GF-D8 (cell line): ENCODE measurements at places on chromosomes 3 and 15.

- no peak for DNase-seq
Observed at GRCh38 chr3:13525827-13526625, 22.9 kb upstream of the FBLN2 start.

- DNase-seq: no peak
Observed at GRCh38 chr3:195886181-195887141, 21.9 kb downstream of the TNK2 start.

DNA sequence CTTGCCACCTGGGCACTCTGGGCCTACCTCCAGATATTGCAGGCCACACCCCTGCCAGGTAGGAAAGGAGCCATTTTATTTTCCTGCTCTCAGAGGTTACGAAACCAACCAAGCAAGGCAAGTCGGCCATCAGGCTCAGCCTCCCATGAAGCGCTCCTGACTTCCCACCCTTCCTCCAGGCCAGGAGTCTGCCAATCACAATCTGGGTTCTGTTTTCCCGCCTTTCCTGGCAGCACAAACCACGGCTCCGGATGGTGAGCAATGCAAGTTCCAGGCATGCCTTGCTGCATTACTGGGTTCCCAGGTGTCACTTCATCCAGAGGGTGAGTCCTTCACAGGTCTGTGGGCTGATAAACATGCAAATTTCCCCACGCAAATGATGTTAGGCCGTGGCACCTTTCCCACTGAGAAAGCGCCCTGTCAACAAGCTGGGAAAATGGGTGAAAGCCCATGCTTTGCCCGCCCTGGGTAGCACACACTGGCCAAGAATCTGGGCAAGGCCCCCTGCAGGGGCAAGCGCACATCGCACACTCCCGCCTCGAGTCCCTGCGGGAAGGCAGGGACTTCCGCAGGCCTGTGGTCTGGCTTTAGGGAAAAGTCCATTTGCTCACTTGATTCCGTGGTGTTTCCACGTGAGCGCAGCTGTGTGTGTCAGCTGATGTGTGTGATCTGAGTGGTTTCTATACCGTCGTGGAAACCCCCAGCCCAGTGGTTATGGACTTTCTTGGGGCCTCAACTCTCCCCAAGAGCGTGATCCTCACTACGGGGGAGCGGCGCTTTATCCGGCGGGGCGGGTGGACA, 61.6 kb upstream of the RYK start:
- DNase-seq: no peak

- DNase-seq: no peak
Observed at GRCh38 chr3:64530434-64531049, 157.3 kb downstream of the ADAMTS9 start.

DNA sequence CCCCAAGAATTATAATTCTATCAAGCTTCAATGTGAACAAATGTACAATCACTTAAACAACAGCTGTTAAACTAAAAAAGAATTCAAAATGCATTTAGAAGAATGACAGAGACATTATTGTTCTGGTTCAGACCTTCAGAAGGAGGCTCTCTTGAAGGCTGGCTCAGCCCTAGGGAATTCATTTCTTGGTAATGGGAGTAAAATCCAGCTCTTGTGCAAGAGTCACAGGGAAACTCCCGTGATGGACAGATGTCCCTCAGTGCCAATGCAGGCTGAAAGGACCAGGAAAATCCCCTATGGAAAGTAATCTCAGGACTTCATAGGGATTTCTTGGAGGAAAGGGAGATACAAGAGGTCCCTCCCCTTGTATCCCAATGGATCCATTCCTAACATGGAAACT, 149.9 kb upstream of the STT3B start:
- DNase-seq: no peak

DNA sequence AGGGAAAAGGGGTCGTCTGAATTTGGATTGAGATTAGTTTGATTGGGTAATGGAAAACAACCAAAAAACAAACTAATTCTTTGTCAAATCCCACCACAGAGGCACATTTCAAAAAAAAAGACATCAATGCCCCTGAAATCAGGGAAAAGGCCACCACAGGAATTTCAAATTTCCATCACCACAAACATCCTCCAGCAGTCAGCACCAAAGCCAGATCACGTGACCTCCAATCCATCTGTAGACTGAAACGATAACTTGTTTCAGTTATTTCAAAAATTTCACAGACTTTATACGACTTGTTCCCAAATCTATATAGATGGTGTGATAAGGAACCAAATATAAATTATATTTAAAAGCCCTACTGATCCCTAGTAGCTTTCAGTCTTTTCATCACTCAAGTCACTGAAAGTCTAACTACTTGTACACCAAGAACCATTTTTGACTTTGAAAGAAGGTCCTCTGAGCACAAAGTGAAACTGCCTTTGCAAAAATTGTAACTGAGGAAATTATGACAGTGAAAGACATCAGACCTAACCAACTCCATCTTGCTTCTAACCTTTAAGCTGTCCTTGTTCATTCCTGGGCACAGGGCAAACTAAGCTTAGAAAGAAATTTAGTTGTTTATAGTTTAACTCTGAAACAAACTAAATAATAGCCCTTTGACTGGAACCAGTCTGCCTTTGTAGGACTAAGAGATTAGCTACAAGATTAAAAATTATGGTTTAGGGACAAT, 48.1 kb upstream of the PLCL2 start:
- no peak for DNase-seq

- no peak for DNase-seq
Observed at GRCh38 chr3:132378048-132378762, 39.1 kb upstream of the DNAJC13 start.

DNA sequence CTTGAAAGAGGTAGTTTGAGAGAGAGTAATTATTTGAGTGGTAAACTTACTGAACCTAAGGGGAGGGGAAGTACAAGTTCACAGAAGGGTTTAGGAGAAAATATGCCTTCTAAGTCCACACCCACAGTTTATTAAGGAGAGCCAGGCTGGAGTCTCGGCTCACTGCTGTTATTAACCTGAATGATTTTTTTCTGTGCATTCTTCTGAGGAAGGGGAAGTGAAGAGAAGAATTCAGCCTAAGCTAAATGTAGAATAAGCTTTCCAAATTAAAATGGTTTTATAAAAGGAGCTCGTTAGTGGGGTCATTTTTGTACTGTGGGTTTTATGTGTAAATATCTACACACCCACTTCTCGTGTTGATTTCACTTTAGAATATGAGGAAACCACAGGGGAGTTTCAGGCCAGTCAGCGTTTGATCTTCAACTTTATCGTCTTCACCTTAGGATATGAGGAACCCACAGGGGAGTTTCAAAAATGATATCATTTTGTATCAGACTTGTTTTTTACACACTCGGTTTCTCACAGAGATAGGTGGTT, 1.5 kb downstream of the WHAMM start:
- DNase-seq: no peak

- no peak for DNase-seq
Observed at GRCh38 chr3:127391436-127392155, 103.8 kb upstream of the PRR20G start.

DNA sequence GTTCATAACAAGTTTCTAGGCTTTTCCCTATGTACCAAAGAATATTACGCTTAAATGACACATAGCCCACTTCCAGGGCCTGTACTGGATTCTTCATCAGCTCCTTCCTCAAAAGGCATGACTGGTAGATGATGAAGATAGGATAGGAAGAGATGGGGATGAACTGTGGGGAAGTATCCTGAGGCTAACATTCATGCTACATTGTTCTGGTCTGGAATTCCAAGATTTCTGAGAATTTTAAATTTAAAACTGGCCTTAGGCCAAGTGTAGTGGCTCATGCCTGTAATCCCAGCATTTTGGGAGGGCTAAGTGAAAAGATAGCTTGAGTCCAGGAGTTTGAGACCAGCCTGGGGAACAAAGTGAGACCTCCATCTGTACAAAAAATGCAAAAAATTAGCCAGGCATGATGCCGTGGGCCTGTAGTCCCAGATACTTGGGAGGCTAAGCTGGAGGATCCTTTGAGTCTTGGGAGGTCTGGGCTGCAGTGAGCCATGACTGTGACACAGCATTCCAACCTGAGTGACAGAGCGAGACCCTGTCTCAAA, 160.1 kb upstream of the PLAAT1 start:
- DNase-seq: no peak

DNA sequence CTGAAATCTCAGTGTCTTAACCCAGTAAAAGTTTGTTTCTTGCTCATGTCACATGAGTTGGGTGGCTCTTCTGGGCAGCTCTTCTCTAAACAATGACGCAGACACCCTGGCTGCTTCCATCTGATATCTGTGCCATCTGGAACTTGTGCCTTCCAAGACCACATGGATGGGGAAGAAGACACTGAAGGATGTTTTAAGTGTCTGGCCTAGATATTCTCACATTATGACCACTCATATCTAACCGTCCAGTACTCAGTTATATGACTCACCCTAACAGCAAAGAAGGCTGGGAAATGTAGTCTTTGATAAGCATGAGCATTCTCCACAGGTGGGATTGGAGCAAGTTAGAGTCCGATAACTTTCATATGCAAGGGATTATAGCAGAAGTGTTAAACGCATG, 66.4 kb downstream of the RYR3 start:
- no peak for DNase-seq

GRCh38 chr3:177633671-177634207, 436.5 kb upstream of the TBL1XR1 start:
- no peak for DNase-seq

DNA sequence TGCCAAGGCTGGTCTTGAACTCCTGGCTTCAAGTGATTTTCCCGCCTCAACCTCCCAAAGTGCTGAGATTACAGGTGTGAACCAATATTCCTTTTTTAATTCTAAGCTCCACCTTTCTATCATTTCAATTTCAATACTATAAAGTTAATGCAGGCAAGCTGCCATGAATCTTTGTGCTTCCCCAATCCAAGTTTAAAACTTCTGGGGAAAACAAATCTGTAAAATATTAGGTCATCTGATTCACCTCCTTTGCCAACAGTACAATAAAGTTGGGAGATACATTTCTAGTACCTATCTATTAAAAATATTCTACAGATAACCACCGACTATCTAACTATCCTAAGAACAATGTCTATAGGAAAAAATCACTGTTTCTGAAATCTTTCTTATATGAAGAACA, 102.1 kb downstream of the ATP8B4 start:
- no peak for DNase-seq

- DNase-seq: no peak
Observed at GRCh38 chr3:173501931-173502489, 104.5 kb downstream of the NLGN1 start.

DNA sequence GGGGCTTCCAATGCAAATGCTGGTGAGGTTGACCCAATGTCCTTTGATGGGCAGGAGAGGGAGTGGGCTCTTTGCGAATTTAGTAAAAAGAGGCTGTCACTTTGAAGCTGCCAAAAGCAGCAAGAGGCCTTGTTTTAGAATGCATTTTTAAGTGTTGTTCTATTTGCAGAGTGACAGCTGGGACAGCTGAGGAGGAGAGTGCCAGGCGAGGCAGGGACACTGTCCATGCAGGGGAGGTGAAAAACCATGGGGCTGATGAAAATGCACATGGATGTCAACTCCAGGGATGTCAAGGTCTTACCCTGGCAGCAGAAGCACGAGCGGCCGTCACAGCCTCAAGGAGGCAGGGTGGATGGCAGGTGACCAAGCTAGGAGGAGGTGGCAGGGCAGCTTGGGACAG, 279.8 kb downstream of the ADAMTS17 start:
- DNase-seq: no peak

DNA sequence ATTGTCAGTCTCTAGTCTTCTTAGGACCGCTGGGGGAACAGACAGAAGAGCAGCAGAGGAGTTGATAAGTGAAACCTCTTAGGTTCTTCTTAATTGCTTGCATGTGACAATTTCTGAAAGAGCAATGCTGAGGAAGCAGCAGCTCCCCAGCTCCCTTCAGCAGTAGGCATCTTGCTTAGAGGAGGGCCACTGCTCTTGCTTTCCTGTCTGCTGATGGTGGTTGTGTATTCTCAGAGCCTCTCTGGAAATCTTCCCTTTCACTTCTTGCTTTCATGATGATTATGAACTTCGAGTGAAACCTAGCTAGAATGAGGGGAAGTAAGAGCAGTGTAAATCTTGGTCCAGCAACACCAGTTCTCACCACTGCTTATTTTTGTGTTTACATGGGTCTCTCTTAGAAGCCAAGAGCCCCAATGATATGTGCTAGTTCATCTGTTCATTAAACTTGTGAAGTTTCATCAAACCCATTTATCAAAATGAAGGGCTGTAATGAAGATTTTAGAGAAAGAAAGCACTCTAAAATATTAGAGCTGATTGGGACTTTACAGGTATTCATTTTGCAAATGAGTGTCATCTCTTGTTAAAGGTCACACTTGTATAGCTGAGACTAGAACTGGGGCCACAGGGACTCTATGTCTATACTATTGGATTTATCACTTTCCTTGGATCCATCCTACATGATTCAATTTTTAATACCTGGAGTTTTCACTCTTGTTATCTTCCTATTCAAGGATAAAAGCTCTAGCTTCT, 246.7 kb downstream of the LPP start:
- DNase-seq: no peak

GRCh38 chr3:63841704-63842103, 21.9 kb downstream of the THOC7 start:
- DNase-seq: no peak

DNA sequence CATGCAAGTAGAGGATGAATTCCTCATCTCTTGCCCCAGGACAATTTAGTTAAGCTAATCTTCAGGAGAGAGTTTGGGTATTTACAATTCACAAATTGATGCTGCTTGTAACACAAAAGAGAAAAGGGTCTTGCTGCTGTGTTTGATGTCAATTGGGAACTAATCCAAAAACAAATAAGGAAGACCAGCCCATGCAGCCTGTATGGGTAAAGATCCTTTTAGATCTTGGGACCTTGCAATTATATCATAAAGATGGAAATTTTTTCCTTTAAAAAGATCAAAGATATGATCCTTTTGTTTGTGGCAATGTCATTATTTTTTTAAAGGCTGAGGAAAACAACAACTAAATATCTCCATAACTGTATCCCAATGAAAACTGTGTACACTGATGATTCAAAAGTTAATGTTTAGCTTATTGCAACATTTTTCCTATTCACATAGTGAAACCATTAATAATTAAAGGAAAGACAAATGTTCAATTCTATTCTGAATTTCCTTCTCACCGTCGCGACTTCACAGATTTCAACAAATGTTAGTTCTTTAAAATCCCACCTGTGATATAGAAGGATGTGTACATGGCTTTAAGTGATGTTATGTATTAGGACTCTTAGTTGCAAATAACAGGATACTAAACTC, 40.2 kb downstream of the TMEM212 start:
- no peak for DNase-seq

DNA sequence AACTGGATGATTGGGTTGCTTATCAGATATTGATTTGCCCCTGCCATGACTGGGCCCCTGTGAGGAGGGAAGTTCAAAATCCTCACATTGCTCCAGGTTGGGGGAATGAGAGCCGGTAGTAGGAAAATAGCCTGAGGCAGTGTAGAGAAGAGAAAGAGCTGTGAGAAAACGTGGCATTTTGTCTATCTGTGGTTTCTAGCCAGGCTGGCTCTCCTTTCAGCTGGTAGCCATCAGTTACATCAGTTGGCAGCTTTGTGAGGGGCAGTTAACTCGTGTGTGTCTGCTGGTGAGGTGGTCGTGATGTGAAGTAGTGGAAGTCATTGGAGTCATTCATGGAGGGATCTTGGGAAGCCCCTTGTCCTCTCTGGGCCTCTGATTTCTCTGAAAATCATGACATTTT, 5.2 kb downstream of the ESYT3 start:
- no peak for DNase-seq

- no peak for DNase-seq
Observed at GRCh38 chr3:112261742-112262141, 32.3 kb downstream of the SLC9C1 start.
